ENCODE measurements at places on chromosomes 7 and 10.

DNA sequence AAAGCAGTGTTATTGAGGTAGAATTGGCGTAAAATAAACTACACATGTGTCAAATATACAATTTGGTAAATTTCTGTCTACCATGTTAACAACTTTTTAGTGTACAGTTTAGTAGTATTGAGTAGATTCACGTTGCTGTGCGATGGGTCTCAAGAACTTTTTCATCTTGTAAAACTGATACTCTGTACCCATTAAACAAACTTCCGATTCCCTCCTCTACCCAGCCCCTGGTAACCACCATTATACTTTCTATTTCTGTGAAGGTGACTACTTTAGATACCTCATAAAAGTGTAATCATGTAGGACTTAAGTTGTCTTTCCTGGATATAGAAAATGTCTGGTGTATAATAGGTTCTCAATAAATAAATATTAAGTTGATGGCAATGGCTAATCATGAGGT, 408.5 kb upstream of the POT1 start:
- no peak for DNase-seq

- no peak for DNase-seq
Measured at GRCh38 chr10:71371750-71372166, 25.0 kb upstream of the CDH23 start.

GRCh38 chr10:102268375-102268888, 23.1 kb downstream of the GBF1 start:
- no peak for DNase-seq

GRCh38 chr7:134619627-134620331, 26.9 kb upstream of the BPGM start:
- DNase-seq, result no peak

GRCh38 chr7:111424768-111425167, 137.5 kb downstream of the IMMP2L start:
- no peak for DNase-seq

- no peak for DNase-seq
Measured at GRCh38 chr10:92156874-92157773, 133.8 kb downstream of the CPEB3 start.

DNA sequence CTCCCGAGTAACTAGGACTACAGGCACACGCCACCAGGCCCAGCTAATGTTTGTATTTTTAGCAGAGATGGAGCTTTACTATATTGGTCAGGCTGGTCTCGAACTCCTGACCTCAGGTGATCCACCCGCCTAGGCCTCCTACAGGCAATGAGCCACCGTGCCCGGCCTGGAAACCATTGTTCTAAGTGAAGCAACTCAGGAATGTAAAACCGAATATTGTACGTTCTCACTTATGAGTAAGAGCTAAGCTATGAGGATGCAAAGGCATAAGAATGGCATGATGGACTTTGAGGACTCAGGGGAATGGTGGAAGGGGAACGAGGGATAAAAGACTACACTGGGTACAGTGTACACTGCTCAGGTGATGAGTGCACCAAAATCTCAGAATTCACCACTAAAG, 235.1 kb upstream of the AUTS2 start:
- DNase-seq, result no peak

DNA sequence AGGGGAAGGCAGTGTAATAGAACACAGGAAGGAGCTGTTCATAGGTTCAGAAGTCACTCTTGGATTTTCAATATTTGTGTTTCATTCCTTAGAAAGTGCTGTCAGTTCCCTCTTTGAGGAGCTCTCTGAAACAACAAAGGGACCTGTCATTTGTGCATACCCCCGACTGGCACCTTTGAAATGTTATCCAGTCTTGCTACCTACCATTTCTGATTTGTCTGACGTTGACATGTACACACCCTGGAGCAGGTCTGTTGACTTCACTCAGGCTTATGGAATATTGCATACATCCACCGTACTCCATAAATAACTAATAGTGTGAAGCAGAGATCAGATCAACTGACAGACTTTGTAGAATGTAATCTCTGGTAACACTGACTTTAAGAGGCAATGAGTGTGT, 189.8 kb downstream of the DPP6 start:
- DNase-seq, result no peak

DNA sequence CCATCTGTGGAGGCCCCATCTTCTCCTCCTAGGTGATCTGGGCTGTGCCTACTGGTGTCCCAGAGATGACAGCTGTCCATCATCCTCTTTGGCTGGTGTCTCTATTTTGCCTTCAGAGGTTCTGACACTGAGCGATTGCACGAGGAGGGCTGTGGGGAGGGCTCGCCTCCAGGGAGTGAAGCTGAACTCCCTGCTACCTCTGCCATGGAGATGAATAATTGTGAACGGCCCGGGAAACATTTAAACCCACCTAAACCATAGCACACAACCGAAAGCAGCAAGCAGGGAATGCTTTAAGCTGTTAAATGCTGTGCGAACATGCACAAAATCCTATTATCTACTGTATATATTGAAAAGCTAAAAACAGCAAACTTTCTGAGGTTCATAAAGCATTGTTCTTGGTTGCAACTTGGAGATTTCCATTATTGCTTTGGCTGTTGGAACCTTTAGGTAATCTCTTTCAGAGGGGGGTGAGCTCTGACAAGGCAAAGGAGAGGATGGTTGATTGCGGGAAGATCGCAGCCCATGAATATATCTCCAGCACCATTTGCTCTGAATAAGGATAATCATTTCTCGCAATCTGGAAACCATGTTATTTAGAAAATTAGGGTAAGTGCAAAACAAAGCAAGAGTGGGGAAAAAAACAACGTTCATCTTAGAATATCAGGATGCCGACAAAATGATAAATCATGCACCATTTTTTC, 507.6 kb downstream of the GALNT17 start:
- no peak for DNase-seq

DNA sequence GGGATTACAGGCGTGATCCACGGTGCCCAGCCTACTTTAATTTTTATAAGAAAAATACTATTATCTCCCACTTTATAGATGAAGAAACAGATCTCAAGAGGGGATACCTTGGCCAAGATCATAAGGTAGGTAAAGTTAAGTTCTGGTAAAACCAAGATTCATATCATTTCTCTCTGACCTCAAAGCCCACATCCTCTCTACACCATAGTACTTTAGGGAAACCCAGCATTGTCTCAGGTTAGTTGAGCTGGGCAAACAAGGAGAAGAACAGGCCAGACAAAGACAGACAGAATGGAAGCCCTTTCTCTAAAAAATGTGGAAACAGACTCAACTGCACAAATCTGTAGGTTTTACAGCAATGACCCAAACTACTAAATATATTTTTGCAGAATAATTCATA, 197.7 kb upstream of the FRMD4A start:
- DNase-seq, result no peak

GRCh38 chr10:108166401-108166800, 1001.9 kb upstream of the SORCS1 start:
- DNase-seq, result no peak

GRCh38 chr10:76492678-76493472, 1061.5 kb downstream of the LRMDA start:
- DNase-seq, result no peak

DNA sequence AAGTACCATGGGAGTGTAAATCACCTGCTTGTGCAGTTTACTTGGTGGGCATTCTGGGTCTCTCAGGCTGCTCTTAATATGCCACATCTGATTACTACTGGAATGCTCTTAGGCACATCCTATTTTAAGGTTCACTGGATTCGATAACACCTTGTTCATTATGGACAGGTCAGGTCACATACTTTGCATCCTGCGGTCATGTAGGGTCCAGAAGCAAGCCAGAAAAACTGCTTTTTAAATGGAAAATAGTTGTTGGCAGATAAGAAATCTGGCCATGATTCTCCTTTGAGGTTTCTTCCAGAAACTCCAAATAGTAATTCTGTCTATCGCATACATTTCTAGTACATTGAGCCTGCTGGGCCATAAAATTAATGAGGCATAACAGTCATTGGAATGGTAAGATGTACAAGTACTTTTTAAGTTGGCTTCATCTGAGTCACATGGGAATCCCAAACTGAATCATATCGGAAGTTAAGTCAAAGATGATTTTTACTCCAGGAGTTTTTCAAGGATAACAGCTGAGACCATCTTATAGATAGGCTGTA, 371.9 kb downstream of the LRRTM3 start:
- no peak for DNase-seq

- no peak for DNase-seq
Measured at GRCh38 chr7:33762151-33762910, 143.0 kb upstream of the BMPER start.

GRCh38 chr10:71280216-71280615, 38.8 kb upstream of the SLC29A3 start:
- DNase-seq, result no peak

DNA sequence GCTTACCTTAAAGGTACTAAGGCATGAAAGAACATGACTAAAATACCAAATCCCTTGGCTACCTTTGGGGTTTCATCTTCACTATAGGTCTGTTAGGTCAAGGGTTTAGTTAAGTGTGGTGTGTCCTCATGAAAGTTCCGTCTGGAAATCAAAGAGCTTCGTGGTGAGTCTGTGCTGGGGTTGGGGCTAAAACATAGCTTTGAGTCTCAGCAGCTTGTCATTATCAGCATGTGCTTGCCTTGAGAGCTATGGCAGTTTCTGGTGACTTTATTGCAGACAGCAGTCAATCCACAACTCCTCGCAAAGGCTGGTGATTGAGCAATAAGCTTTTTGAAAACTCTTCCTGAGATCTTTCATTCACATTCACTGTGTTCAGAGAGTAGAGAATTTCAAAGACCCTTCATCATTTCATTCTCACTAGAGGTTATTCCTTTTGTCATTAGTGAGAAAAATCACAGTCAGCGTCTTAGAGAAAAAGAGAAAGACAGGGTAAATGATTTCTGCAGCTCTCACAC, 53.2 kb upstream of the CCDC6 start:
- no peak for DNase-seq

DNA sequence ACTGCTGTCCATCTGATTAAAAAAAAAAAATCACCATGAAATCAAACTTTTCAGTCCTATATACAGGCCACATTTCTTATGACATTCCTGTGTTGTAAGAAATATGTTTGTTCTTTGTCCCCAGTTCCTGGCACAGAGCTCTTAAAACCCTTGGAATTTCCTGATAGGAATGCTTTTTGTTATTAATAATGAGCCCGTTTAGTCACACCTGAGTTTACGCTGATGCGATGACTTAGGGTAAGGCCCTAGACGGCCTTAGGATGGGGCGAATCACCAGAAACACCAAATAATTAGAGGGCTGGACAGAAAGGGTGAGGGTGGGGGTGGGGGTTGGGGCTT, 17.5 kb downstream of the TSPAN15 start:
- DNase-seq, result no peak

DNA sequence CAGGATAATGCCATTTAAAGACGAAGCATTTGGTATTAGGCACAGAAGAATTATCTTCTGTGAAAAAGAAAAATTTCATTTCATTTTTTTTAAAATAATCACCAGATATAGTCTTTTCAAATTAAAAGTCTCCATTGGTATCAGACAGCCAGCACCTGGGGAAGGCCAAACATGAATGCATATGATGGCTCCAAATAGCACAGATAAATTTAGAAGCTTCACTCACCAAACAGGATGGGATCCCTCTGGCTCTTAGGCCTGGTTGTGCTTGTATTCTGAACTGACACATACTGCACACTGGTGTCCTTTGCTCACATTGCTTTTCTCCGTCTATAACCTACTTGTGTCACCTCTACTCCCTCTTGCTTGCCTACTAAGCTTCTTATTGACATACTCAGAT, 169.5 kb upstream of the CHRM2 start:
- no peak for DNase-seq

DNA sequence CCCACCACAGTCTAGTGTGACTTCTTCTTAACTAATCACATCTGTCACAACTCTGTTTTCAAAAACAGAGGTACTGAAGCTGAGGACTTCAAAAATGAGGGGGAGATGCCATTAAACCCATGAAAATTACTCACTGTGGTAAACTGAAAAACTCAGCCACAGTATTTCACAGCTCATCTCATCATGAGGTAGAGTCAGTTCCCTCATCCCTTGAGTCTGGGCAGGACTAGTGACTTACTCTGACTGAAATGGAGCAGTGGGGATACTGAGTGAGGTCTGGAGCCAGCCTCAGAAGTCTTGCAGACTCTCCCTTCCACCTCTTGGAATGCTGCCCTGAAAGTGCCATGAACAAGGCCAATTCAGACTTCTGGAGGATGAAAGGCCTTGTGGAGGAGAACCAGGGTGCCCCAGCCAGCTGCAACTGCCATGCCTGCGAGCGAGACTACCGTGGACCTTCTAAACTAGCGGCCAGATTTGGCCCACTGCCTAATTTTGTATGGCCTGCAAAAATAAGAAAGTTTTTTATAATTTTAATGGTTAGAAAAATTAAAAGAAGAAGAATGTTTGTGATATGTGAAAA, 24.7 kb upstream of the ANKRD1 start:
- DNase-seq, result no peak

DNA sequence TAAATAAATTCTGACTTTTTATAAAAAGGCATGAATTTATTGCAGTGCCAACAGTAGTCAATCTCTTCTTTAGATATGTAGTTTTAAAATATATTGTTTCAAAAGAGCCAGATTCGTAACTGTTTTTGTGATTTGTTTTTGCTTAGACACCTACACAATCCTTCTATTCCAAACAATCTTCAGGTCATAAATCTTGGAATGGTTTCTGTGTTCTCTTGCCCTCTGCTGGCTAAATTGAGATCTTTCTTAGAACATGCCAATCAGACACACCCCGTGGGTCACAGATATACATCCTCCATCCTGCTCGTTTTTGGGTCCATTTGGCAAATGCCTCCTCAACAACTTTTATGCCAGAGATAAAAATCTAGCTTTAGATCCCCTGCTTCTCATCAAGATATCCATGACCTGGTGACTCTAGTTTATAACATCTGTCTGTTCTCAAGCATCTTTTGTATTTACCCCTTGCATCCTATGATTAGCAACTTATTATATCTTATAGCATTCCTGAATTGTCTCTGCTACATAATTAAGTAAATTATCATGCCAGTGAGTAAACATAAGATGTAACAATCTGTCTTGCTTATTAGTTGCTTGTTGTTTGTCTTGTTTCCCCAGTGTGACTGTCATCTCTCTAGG, 35.3 kb upstream of the IFRD1 start:
- no peak for DNase-seq

GRCh38 chr7:135434047-135434446, 75.9 kb downstream of the CNOT4 start:
- DNase-seq, result no peak

GRCh38 chr7:826230-826917, 5.9 kb upstream of the SUN1 start:
- DNase-seq, result no peak

- DNase-seq, result no peak
Measured at GRCh38 chr10:44697116-44697515, 214.0 kb upstream of the TMEM72 start.

- no peak for DNase-seq
Measured at GRCh38 chr10:112801748-112802147, 148.3 kb upstream of the TCF7L2 start.
